ENCODE measurements at places on chromosomes 11 and 22. TPM values are rescaled to one million over a fixed set of nuclear protein-coding genes. Genes with fewer than 3 reads are reported as not detected.

Gene INSC
- total RNA-seq: not detected

Gene LMO2
- 0.44 TPM for total RNA-seq

Gene CCDC81
- total RNA-seq: 0.33 TPM

Gene GAB4
- not detected for total RNA-seq

Gene RAG2
- not detected for total RNA-seq

Gene SNX32
- 0.14 TPM for total RNA-seq
